ENCODE measurements at places on chromosomes 2 and 18.

DNA sequence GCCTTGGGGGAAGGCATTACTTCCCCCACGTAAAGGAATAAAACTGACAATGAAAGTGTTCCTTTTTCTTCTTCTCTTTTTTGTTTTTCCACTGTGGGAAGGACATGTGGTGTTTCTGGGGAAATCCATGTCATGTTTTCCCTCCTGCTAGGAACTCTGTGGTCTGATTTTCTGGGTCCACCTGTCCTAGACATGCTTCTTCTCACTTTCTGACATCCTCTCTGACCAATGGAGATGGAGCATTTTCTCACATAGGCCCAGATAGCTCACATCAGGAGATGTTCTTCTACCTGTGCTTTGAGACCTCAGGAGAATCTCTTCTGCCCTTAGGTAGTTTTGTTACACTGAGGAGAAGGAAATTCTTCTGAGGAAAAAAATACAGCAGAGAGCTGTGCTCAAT is 252.0 kb upstream of the SIX3 start:
- no peak for DNase-seq

DNA sequence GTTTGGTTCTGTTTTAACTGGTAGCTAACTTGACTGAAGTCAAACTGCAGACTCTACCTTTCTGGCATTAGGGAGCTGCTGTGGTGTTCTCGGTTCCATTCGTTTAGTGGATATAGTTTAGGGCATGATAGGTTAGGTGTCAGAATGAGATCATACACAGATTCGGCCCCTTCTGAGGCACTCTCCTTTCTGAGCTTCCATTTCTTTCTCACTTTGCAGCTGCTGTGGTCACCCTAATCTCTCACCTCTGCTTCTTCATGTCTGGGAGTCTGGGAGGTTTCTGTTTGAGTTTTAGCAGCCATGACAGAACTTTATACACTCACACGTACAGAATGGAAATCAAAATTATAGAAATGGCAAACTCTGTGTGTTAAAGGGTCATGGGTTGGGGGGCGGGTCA is 122.8 kb downstream of the ATP9B start:
- DNase-seq = no peak

- no peak for DNase-seq
These were observed 136.2 kb downstream of the PXDN start for GRCh38 chr2:1607971-1608688.

- no peak for DNase-seq
These were observed 32.2 kb downstream of the COL5A2 start for GRCh38 chr2:189147361-189147760.

GRCh38 chr2:238152771-238153688 is 5.7 kb upstream of the ERFE start:
- peak; percentile 64 for DNase-seq

DNA sequence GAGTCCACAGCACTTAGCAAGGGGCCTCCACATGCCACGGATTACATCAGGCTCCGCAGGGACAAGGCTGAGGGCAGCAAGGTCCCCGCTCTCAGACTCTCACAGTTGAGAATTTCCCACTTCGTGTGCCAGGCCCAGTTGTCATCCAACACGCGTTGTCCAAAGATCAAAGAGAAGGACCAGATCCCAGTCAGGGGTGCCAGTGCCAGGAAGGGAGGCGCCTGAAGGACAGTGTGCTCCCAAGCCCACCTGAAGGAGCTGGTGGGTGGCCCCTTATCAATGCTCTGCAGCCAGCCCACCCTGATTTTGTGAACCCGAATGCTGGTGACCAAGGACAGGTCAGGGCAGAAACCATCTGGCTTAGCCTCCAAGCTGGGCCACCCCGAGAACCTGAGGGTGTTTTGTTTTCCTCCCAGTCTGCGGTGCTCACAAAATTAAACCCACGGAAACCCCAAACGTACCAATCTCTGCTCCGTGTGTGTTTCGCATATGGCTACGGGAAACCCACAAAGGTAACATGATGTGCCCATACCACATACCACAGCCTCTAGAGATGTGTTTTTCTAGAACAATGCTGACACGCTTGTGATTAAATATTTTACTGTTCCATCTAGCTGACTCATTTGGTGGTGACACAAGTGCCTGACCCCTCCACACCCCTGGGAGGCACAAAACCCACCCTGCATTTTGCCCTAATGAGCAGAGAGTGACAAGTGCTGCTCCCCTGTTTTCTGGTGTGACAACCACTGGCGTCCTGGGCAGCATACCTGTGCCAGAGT is 24.5 kb downstream of the CRACDL start:
- no peak for DNase-seq

DNA sequence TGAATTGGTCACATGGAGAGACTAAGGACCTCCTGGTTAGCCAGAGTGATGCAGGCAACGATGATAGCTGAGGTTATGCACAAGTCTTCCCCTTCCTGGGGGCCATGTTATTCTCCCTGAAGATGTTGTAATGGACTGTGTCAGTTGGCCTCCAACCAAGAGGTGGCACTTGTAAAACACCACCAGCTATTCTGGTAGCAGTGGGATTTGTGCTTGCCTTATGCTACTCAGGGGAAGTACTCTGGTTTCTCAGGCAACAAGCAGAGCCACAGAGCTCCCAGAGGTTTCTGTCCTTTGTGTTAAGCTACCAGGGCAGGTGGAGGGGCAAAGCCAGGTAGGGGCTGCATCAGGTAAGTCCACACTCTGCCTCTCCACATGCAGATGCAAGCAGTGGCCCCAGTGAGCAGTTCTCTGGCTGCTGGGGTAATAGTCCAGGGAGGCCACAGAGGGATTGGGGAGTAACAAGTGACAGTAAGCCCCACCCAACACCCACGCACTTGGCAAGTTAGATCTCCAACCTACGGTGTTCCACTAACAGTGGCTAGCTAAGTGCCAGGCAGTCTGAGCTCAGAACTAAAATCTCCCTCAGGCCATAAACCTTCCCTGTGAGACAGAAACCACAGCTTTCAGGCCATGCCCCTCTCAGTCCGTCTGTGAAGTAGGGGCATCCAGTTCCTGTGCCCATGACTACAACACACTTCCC is 99.7 kb downstream of the RND3 start:
- DNase-seq = no peak

GRCh38 chr2:37493425-37493824 is 149.0 kb downstream of the QPCT start:
- no peak for DNase-seq

DNA sequence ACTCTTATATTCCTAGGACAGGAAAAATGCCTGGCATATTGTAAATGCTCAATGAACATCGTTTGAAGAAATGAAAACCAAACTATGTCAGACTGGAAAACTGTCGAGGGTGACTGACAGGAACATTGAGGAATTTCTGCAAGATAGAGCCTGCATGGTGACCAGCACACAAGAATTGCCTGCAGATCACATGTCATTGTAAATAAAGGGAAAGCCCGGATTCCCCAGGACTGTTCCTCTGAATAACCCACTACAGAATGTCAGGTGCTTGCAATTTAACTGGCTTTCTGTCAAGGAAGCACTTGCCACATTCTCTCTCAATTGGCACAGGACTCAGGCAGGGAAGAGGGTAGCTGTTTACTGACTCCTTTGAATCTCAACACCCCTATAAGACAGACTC is 129.0 kb upstream of the REG3G start:
- no peak for DNase-seq

GRCh38 chr18:26650310-26651268 is 102.2 kb upstream of the KCTD1 start:
- no peak for DNase-seq

DNA sequence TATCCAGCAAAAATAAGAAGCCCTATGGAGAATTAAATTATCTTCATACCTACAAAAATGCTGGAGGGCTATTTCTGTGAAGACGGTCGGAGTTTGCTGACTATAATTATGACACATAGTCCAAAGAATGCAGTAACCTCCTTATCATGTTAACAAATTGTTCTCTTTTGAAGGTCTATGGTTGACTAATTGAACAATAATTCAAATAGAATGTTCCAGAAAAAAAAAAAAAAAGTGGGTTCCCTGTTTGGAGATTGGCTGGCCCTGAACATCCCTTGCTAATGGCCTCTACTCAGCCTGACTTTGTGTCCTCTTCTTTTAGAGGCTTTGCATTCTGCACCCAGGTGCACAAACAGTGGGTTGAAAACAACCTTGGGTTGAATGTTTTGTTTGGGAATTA is 82.8 kb upstream of the CCBE1 start:
- no peak for DNase-seq

DNA sequence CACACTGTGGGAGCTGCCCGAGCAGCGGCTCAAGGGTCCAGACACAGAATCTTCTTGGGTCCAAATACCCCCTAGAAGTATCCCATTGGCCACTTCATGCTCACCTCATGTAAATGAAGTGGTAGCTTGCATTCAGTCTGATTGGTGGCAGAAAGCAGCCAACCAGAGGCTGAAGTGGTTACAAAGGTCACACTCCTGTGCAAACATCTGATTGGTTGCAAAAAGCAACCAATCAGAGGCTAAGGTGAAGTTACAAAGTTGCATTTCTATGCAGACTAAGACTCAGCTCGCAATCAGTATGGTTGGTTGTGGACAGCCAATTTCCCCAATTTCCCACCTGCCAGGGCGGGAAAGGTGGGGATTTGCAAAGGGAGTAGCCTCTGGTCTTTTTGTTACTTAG is 94.3 kb downstream of the DGKD start:
- no peak for DNase-seq

DNA sequence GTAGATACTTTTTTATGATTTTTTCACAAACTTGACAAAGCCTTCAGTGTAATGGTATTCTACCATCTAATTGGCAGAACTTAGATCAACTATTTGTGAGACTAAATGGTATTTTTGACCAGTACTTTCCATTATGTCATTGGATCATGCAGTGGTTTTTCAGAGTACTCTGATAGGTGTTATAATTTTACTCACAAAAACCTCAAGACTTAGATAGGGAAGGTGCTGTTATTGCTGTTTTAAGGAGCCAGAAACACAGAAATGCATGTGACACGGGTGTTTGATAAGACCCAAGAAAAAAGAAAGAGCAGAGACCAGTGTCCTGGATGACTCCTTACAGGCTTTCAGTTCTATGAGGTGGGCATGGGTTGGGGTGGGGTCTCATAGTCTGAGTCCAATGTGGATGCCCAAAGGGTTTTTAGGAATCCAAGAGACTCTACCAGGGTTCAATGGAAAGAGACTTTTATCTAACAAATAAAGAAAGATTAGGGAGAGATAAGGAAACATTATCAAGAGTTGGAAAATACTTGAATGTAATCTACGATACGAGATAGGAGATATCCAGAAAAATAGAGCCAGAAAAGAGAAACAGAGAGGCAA is 31.3 kb downstream of the SP140 start:
- DNase-seq = no peak

DNA sequence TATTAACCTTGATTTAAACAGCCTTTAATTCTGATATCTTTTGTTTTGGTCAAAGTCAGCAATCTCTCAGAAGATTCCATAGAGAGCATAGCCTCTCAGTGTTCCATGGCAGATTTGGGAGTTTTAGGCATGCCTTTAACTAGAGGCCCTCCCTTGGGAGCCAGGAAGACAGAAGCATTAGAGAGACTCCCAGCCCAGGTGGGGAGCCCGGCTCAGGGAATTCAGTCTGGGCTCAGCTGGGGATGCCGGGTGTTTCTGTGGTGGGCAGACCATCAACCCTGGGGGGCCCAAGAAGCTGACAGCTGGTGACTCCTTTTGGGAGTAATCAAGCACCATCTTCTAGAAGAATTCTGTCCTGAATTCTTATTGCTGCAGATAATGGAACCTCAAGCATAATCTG is 99.7 kb upstream of the CELF4 start:
- no peak for DNase-seq
